Activated T-cell treated with anti-CD3 and anti-CD28 coated beads for 1 hour (primary cell): ENCODE measurements at places on chromosomes 11 and 22.

DNA sequence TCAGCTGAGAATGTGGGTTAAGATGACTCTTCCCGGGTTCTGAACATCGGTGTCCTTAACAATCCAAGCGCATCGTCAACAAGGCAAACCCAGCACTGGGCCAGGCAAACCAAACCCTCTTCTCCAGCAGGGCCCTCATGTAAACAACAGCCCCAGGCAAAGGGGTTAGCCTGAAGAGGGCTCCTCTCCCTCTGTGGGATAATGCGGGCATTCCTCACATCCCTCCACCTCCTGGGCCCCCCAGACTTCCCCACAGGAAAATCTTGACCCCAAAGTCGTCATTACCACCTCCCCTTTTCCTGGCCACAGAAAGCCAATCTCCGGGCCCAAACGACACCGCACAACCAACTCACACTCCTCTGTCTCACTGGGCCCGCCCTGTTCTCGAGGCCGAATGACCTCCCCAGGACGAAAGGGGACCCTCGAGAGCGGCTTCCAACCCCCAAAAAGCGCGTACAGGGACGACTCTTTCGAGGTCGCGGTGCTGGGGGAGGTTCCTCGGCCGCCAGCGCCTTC is 566 bp downstream of the DDB1 start:
- DNase-seq, result no peak

DNA sequence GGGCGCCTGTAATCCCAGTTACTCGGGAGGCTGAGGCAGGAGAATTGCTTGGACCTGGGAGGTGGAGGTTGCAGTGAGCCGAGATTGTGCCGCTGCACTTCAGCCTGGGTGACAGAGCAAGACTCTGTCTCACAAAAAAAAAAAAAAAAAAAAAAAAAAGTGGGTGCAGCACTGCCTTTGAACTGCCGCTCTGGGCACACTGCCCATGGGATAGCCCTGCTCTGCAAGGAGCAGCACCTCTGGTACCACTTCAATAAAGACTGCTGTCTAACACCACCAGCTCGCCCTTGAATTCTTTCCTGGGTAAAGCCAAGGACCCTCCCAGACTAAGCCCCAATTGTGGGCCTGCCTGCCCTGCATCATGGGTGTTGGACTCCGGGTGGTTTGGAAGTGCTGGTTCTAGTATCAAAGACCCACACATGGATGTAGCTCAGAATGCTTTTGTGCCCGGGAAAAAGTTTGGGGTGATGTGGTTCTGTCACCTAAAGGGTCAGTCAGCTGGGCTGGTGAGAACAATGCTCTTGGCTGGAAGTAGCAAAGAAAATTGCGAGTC is 444.3 kb downstream of the TBC1D22A start:
- DNase-seq, result no peak

DNA sequence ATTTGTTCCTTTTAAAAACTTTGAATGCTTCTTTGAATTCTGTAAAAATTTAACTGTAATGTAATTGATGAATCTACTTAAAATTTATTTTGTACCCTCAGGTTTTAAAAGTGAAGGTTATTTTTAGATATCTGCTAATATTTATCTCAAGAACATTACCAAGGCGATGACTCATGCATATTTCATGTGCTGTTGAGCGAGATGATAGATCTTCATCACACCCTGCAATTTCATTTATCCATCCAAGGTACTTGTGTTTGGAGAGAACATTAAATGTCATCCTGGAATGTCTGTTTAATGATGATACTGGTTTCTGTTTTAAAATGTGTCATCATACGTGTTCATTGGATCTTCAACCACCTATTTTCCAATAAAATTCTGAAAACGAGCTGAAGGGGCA is 6.7 kb upstream of the OOSP4A start:
- no peak for DNase-seq

GRCh38 chr11:44335052-44335760 is 25.3 kb upstream of the ALX4 start:
- DNase-seq, result no peak

DNA sequence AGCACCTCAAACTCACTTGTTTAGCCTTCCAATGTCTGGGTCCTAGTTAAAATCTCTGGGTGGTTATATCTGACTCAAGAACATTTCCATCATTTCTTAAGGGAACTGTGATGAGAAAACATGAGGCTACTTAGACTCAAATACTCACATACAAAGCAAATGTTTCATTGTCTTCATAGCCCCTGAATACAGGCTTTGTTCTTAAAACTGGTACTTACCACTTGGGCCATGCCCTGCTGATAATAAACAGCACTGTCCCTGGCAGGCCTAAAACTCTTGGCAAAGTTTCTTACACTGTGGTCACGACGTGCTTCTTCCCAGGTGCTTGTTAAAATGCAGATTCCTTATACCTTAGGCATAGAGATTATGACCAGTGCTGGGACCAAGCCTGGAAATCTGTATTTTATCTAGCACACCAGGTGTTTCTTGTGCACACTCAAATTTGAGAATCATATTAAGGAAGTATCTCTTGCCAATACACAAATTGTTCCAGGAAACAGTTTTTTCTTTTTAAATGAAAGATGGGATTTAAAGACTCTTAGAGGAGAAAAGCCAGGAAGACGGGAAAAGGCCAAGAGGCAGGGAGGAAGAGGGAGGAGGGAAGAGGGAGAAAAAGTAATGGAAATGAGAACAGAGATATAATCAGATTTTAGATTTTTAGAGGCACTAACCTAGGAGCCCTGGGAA is 287.9 kb upstream of the MPPED2 start:
- no peak for DNase-seq

DNA sequence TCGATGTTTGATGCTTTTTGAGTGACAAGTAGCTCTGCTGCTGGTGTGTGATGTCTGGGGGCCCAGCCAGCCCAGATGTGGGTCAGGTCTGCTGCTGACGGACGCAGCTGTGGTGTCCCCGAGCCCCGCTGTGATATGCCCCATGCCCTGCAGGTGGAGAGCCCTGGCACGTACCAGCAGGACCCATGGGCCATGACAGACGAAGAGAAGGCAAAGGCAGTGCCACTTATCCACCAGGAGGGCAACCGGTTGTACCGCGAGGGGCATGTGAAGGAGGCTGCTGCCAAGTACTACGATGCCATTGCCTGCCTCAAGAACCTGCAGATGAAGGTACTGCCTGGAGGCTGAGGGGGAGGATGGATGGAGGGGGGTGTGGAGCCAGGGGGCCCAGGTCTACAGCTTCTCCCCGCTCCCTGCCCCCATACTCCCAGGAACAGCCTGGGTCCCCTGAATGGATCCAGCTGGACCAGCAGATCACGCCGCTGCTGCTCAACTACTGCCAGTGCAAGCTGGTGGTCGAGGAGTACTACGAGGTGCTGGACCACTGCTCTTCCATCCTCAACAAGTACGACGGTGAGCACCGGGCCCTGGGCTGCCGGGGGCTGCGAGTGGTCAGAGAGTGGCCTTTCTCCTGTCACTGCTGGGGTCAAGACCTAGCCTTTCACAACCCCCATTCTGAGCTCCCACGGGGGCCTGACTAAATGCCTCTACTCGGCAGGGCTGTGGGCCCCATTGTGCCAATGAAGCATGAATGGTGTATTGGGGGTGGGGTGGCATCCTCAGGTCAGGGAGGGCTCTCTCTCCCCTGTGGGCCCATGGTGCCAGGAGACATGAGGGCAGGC is 7.3 kb downstream of the AIP start:
- no peak for DNase-seq

DNA sequence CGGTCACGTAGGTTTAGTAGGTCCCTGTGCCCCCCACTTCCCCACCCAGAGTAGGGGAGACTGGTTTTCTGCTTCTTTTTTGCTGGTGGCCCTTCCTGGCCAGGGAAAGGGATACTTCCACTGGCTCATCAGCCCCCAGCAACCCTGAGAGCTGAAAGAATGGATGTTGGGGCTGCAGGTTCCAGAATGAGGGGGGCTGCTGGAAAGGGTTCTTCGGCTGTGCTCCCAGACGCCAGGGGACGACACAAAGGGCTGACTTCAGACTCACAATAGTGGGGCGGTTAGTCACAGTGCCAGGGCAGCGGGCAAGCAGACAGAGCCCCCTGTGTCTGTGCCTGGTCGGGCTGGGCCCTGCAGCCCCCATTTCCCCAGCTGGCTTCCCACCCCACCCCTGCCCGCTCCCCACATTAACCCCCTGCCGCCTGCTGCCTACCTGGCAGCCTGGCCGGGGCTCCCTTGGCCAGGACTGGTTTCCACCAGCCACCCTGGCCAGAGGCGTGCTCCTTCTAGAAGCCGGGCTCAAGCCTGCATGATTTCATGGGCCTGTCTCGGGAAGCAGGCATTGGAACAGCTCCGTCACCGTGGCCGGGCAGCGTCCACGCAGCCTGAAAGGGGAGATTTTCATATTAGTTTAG is 79.1 kb upstream of the WNT7B start:
- DNase-seq, result no peak

DNA sequence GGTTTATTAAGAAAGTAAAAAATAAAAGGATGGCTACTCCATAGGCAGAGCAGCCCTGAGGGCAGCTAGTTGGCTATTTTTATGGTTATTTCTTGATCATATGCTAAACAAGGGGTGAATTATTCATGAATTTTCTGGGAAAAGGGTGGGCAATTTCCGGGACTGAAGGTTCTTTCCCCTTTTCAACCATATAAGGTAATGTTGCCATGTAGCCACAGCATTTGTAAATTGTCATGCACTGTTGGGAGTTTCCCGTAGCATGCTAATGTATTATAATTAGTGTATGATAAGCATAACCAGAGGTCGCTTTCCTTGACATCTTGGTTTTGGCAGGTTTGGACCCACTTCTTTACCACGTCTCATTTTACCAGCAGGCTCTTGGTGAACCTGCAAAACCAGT is 610.4 kb upstream of the B3GAT1 start:
- no peak for DNase-seq

DNA sequence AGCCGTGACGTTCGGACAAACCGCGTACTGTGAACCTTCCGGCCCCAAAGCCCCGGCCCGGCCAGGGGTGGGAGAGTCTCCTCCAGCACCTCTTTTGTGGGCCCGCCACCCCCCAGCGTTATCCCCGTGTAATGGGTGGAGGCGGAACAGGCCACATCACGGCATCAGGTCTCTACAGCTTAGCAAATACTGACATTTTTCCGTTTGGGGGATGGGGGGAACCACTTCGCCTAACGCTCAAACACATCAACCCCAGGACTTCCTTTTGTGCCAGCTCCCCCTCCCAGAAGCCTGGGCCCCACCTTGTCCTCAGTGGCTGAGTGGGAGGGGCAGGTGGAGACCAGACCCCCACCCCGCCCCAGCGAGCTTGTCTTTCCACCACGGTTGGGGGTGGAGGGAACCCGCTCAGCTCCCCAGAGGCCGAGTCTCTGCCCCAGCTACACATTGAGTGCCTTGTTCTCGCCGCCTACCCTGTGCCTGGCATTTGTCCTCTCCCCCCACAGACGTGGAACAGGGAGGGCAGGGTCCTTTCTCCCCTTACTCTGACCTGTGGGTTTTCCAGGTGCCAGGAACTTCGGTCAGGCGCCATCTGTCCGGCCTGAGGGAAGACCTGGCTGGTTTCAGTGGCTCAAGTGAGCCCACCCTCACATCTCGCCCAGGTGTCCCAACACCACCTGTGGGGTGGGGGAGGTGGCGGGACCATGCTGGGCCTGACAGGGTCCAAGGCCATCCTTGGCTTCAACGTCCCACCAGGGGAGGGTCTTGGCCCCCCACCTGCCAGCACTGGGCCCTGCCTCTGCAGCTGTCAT is 29.6 kb downstream of the SBF1 start:
- DNase-seq, result peak; percentile 23

- DNase-seq, result no peak
These were observed 238.1 kb upstream of the BLID start for GRCh38 chr11:122354025-122354697.

DNA sequence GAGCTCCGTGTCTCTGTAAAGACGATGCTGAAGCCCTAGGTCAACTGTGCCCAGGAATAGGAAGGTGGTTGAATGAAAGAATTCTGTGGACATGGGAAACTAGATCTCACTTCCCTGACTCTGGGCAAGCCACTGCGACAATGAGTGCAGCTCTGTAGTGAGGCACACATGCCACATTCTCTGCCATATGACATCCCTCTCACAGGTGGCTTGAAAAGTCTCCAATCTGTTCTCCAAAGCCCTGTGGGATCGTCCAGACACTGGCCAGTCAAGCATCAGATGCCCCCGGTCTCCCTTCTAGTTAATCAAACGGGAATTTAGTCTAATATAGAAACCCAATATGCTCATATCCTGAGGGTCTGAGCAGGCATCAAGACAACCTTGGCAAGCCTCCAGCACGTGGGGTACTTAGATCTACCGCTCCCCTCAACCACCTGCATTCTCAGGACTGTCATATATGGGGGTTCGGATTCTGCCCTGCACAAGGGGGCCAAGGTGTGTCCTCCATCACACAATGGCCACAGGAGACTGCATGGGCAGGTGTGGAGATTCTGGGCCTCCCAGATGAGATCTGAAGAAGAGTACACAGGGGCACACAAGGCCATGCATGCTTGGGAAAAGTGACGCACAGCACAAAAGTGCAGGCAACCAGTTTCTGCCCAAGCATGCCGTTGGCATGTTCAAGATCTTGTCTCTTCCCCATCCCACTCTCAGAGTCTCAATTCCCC is 11.9 kb downstream of the DKK3 start:
- DNase-seq, result no peak

DNA sequence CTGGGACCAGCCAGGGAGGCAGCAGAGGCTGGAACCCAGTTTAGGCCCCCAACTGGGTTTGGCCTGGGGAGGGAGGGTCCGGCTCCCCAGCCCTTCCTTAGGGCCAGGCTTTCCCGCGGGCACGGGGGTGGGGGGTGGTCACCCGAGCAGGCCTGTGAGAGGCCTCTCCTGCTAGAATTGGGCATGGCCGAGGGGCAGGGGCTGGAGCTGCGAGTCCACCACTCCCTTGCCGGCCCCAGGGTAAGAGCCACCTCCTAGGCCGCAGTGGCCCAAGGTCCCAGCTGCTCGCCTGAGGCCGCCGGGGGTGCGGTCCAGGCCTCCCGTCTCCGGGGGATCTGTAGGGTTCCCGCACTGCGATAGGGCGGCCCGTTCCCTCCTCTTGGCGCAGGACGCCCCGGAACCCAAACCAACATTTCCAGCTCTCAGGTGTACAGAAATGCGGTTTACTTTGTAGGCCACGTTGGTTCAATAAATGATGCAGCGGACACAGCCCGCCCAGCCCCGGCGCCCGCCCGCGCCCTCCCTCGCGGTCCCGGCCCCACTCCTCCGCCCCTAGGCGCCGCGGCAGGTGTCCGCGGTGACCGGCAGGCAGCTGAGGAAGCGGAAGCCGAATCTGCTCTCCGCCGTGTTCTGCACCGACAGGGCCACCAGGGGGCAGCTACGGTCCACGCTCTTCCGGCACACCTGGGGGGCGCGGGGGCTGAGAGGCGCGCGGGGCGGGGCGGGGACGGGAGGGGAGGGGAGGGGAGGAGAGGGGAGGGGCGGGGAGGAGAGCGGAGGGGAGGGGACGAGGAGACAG is 5.9 kb downstream of the LMNTD2 start:
- peak; percentile 75 for DNase-seq

GRCh38 chr11:1390569-1391164 is 933 bp downstream of the BRSK2 start:
- DNase-seq, result no peak

- no peak for DNase-seq
These were observed 19.9 kb downstream of the TSKU start for GRCh38 chr11:76803023-76803422.
